Stimulated activated CD8-positive, alpha-beta memory T cell treated with anti-CD3 and anti-CD28 coated beads, Interleukin-15, amount 100 ng/mL, for 1 hour (primary cell): ENCODE measurements at places on chromosomes 7 and 10.

- DNase-seq = no peak
Observed at GRCh38 chr7:80264769-80265495, 130.3 kb downstream of the GNAI1 start.

- DNase-seq = no peak
Observed at GRCh38 chr7:34761627-34762026, 103.6 kb downstream of the NPSR1 start.

GRCh38 chr10:114638821-114639625 is 19.1 kb downstream of the ABLIM1 start:
- no peak for DNase-seq

DNA sequence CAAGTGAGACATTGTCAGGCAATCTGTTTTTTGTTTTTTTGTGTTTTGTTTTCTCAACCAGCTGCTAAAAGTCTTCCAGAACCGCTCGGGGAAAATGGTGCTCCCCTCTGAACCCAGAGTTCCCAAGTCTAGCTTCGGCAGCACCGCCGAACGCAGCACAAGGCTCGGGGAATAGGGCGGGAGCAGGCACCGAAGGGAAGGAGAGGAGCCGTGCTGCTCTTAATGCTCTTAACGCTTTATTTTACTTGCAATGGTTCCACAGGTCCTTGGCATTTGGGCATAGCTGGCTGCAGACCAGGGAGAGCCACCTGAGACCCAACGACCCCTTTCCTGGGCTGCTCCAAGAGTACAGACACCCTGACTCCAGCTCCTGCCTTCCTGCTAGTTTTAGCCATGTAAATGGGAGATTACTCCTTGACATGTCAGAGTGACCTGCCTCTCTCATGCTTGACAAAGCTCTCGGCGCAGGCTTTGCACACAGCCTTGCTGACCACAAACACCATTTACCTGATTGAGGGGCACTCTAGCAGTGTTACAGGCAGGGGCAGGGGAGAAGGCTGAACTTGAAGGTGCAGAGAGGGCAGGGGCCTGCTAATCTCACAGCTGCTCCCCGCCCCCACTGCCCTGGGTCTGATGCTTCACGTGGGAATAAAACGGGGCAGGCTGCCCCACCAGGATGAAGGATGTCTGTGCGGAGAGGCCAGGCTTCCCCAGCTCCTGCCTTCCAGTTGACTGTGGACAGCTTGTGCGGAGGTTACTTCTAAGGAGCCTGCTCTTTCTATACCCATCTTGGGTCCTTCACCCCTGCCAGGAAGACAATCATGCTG is 58.6 kb upstream of the EFCAB10 start:
- DNase-seq = no peak

DNA sequence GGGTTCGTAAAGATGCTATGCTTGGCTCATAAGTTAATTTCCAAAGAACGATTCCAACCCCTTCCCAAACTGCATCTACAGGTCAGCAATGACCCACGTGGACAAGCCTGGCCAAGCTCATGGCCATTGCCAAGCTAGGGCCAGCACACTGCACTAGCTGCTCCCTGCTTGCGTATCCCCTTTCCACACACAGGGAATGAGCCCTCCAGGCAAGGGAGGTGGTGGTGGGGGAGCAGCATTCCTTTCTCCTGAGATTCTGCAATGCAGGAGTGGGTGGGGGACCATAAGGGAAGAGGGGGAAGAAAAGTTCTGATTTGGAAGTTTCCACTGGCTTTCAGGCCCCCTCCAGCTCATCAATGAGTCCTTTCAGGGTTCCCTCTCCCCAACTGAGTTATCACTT is 56.0 kb downstream of the SH3PXD2A start:
- DNase-seq = no peak

GRCh38 chr10:114680543-114681117 is 22.6 kb upstream of the ABLIM1 start:
- no peak for DNase-seq

- DNase-seq = no peak
Observed at GRCh38 chr7:134120405-134120804, 6.7 kb upstream of the LRGUK start.

- DNase-seq = no peak
Observed at GRCh38 chr7:124679586-124680225, 85.9 kb downstream of the GPR37 start.

DNA sequence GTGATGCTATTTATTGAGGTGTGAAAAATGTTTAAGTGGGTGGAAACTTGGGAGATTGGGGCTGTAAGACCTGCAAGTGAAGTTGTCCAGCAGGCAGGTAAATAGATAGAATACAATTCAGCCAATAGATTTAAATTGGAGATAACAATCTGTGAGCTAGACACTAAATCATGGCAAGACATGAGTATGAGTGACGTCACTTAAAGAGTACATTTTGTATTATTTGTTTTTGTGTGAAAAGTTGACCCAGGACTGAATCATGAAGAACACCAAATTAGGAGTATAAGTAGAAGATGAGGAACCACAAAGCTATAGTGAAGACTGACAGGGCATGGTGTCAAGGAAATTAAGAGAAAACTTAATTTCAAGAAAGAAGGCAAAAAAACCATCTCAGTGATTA is 249.1 kb upstream of the SEMA3C start:
- no peak for DNase-seq

- DNase-seq = no peak
Observed at GRCh38 chr7:91285696-91286355, 21.6 kb downstream of the FZD1 start.

- DNase-seq = no peak
Observed at GRCh38 chr10:43686414-43686813, 37.7 kb upstream of the ZNF32 start.

DNA sequence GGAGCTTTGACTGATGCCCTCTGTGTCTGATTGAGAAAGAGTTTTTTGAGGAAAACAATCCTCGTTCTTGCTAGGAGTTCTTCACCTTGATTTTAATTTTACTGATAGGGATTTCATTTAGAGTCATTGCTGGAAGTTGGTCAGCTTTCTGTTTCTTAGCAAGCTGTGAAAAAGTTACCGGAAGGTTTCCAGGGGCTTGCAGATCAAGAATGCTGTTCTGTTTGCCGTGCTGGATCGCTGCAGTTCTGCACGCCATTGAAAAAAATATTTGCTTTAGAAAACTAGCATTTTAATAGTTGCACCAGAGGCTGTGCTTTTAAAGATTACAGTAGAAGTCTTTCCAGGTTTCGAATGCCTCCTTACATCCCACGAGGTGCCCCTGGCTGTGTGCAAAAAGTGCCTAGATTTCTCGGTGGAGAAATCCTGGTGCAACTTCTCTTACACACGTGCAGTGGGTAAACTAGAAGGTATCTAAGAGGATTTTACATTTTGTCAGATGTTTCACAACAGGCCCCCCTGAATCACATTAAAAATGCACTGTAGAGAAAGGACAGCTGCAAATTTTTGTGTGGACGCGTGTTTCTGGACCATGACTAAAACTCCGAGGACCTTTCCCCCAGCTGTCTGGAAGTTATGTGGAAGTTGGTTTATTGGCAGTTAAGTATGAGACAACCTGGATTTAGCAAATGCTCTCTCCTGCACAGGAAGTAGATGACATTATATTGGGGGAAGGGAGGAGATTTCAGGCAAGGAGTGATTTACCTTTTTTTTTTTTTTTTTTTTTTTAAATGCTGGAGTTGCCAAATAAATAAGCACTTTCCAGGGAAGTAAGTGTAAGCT is 5.8 kb downstream of the TCF7L2 start:
- DNase-seq = no peak

- DNase-seq = no peak
Observed at GRCh38 chr10:113643183-113643582, 20.7 kb downstream of the NRAP start.

DNA sequence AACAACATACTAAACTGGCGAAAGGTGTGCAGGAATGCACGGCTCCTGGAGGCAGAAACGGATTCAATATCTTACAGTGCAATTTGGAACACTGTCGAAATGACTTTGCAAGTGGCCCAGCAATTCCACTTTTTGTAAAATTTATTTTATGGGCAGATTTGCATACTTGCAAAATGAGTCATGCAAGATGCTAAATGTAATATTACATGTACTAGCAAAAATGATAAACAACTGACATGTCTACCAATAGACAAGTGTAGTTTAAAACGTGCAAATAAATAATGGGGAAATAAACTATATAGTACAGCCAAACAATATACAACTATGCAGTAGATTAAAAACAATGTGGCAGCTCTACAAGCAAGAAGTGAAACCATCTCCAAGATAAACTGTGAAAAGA is 97.7 kb downstream of the ARHGAP12 start:
- DNase-seq = no peak

- DNase-seq = no peak
Observed at GRCh38 chr7:95041031-95041430, 133.6 kb downstream of the PPP1R9A start.
